ENCODE measurements at places on chromosomes 7 and 10. TPM values are rescaled to one million over a fixed set of nuclear protein-coding genes. Genes with fewer than 3 reads are reported as not detected.

DNA sequence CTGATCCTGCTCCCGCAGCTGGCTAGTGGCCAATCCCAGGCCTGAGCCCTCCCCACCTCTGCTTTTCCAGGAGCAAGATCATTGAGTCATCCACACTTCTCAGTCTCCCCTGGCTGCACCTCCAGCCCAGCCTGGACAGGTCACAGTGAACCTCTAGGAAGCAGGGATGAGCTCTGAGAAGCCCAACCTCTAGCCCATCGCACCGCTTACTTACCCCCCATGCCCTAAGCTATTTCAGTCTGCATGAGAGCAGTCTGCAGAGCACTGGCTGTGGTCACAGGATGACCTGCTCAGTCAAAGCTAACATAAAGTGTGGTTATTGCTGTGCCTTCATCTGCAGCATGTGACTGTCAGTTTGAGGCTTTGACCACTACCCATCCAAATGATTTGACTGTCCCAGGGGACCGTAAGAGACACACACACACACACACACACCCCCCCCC, 129.2 kb downstream of the SORBS1 start:
- DNase-seq = no peak
- H3K36me3 ChIP-seq = no peaks in the 10 kb centered on the region
- no peak overlapping the region for H3K27ac ChIP-seq
- H3K4me3 ChIP-seq = no peak overlapping the region
- peaks cover 5% of the 10 kb centered on the region for H3K4me1 ChIP-seq
- H3K27me3 ChIP-seq = no peaks in the 10 kb centered on the region

DNA sequence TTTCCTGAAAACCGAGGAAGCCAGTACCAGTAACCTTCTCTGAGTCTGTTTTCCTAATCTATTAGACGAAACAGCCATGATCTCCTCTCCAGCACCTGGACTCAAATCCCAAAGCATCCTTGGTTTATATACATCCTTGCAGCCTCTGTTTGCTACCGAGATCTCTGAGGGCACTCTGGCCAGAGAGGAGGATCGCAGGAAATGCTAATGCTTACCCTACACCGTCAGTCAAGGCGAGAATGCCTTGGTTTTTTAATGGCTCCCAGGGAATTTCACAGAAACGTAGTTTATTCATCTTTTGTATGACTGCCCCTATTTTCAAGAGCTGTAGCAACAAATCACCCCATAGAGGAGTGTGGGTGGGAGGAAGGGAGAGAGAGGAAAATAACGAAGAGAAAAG, 91.5 kb upstream of the CALN1 start:
- DNase-seq = no peak
- no peak overlapping the region for H3K27ac ChIP-seq
- no peaks in the 10 kb centered on the region for H3K36me3 ChIP-seq

- H3K4me3 ChIP-seq = no peak overlapping the region
- peaks cover 10% of the 10 kb centered on the region for H3K4me1 ChIP-seq
- H3K27me3 ChIP-seq = peaks cover 9% of the 10 kb centered on the region
- no peaks in the 10 kb centered on the region for H3K36me3 ChIP-seq
- DNase-seq = no peak
Observed at GRCh38 chr10:8325024-8325980, 270.8 kb downstream of the GATA3 start.

The OR6B1 gene
- not detected for total RNA-seq

The HIBADH gene
- 19.7 TPM for total RNA-seq
